Activated CD8-positive, alpha-beta memory T cell treated with anti-CD3 and anti-CD28 coated beads for 4 hours (primary cell): ENCODE measurements at places on chromosomes 5 and 9.

DNA sequence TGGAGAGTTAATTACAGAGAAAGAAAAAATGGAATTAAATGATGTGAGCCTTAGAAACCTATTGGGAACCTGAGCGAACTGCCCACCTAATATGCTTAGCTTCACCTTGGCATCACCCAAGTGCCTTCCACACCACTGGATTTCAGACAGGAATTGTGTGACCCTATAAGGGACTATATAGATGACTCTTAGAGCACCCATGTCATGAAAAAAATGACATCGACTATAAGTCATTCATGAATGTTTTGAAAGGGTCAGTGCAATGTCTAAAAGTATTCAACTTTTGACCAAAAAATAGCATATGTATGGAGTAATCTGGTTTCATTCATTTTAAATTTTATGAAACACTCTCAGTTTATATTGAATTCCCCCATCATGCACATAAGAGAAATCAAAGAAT lies 81.6 kb upstream of the PRRC1 start:
- no peak for DNase-seq

DNA sequence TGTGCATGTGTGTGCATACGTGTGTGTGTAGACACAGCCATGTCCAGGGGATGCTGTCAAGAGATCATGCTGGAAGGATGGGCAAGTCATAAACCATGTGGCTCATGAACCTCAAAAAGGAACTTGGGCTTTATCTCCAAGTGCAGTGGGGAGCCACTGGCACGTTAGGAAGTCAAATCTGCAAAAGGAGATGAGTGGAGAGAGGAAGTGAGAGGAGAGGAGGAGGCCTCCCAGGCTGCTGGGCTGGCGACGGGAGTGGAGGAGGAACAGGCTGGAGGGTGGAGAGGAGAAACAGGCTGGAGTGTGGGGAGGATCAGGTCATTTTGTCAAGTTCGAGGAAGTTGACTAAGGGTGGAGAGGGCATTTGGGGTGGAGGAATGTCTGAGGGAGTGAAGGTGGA lies 29.2 kb upstream of the TIFAB start:
- no peak for DNase-seq

DNA sequence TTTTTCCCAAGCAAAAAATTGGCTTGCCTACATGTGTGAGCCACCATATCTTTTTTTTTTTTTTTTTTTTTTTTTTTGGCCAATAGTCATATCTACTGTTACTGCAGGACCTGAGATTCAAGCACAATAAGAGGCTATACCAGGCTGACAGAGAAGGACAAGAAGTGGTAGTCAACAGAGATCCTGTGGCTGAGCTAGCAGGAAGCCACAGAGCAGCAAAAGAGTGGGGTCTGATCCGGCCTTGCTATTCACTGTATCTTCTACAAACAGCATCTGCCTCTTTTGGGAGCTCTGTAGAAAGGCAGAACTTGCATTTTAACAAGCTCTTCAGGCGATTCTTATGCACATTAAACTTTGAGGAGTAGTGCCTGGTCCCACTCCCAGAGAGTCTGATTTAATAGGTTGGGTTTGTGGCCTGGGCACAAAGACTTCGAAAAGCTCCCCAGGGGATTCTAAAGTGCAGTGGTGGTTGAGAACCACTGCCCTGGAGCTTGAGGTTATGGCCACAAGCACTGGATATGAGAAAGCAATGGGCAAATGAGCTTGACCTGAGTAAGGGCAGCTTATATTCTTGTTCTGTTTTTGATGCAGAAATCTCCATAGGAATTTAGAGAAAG lies 162.8 kb downstream of the PIK3R1 start:
- DNase-seq: no peak

DNA sequence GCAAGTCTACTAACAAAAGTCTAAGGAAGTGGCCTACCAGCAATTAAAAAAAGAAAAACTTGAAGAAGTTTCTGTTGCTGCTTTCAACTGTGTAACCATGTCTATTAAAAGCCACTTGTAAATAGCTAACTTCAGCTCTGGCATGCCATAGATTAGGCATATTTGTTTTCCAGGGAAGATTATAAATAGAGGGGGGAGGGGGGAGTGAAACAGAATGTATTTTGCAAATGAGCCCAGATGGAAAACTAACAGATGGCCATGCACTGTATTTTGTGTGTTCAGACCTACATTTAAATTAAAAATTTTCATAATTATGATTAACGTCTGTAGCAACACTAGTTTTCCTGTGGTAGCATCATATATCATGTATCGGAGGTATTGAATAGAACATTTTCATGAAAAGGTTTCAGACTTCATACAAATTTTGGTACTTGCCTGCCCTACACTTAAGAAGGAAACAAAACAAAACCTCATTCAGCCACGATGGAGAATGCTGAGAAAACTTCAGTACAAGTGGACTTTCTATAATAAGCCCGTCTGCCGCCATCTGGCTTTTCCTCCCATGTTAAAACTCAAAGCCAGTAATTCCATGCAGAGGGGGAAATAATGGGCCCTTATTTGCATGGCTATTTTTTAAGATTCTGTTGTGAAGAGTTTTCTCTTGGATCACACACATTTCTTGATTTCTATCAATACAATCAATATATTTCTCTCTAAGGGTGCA lies 220.4 kb upstream of the SMARCA2 start:
- DNase-seq: no peak

DNA sequence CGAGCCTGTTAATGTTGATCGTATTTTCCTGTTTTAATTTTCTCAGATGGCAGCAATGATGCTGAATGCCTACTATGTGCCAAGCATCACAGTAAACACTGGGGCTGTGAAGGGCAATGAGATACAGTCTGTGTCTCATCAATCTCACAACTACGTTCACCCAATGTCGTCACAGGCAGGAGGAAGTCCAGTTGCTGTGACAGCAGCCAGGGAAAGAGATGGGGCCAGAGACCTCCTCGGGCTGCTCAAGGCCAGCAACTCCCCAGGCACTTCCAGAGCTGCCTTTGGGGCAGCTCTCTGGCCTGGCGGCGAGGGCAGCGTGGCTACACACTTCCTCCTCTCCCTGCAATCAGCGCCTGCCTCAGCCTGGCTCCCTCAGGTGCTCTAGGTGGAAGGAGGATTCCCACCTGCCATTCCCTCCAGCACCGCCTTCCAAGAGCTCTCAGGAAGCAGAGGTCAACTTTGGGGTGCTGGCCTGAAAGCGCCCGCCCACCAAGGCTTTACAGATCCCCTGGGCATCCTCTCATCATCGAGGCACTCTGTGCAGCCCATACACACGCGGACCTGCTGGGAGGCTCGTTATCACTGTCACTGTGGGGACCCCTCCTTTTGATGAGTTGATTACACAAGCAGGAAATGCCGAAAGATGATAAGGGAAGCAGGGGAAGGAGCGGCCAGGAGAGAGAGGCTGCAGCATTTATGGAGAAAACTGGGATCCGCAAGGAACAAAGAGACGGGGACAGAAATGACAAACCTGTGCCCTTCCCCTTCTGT lies 159.2 kb downstream of the ZDHHC21 start:
- no peak for DNase-seq

- DNase-seq: no peak
Observed at GRCh38 chr9:123960366-123960765, 30.4 kb upstream of the DENND1A start.

DNA sequence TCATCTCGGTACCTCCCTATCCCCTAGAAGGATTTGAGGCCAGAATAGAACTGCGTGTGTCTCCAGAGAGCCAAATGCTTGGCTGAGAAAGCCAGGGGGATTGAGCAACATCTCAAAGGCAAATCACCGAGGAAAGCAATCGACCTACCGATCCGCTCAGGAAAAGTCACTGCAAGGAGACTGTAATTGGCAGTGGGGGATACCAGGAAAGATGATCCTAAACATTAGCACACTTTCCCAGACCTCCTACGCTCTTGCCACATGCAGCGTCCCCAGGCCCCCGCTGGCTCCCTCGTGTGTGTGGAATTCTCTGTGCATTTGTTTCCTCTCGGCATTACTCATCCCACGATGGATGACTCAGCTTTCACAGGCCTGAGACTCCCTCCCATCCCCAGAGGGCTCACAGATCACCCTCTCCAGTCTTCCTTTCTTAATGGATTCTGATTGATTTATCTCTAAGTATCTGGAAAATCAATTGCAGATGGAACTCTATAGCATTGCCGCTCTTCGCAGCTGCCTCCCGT lies 82.2 kb upstream of the ICE1 start:
- DNase-seq: no peak

DNA sequence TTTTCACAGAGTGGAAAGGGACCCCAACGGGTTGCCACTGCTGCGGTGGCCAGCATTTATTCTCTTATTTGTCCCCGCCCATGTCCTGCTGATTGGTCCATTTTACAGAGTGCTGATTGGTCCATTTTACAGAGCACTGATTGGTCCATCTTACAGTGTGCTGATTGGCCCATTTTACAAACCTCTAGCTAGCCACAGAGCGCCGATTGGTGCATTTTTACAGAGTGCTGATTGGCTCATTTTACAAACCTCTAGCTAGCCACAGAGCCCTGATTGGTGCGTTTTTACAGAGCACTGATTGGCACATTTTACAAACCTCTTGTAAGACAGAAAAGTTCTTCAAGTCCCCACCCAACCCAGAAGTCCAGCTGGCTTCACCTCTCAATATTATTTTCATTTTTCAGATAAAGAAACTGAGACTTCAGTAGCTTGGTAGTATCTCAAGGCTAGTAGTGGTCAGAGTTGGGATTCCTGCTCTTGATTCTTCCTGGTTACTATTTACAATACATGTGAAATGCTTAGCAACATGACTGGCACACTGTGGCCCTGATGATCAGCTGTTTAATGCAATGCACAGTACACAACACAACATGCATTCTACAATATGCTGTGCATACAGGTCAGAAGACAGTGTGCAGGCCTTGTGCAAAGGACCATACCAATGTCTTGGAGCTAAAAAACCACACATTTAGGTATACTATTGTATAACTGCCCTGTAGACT lies 63.6 kb upstream of the BOD1 start:
- DNase-seq: no peak

GRCh38 chr5:112253478-112254250 lies 165.4 kb downstream of the EPB41L4A start:
- no peak for DNase-seq

- DNase-seq: no peak
Observed at GRCh38 chr5:128464596-128464995, 73.4 kb downstream of the FBN2 start.

GRCh38 chr9:134591082-134591571 lies 50.5 kb upstream of the COL5A1 start:
- no peak for DNase-seq
